ENCODE measurements at places on chromosomes 12 and 14.

DNA sequence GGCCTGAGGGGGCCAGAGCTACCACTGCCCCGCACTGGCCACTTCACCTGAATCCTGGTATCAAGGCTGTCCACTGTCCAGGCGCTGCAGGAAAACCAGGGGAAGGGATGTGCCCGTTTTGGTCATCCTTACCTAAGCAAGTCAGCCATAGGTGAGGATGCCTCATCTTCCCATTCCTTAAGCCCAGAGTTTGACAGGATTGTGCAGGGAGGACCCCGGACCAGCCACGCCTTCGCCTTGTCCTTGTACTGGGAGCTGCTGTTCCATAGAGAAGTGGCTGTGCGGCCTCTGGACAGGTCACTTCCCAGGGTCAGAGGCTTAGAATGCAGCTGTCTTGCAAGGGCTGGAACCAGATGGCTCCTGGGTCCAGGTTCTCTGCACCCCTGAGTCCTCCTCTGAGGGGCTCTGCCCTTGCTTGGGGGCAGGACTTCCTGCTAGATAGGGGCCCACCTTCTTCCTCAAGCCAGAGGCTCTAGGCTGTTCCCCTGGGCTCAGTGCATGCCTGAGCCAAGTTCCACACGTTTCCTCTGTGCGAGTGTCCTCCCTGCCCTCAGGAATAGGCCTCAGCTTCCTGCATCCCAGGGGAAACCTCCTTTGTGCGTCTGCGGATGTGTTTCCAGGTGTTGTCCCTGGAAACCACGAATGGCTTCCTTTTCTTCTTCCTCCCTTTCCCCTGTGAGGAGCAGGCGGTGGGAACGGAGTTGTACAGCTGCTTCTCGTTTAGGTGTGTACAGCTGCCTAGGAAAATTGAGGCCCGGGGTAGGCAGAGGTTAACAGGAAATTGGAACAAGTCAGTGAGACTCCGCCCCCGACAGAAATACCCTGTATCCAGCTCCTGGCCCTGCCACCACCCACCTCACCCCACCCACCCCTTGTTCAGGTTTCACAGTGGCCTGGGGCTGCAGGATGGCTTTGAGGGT, 54.3 kb upstream of the RIN3 start:
- no peak for DNase-seq

DNA sequence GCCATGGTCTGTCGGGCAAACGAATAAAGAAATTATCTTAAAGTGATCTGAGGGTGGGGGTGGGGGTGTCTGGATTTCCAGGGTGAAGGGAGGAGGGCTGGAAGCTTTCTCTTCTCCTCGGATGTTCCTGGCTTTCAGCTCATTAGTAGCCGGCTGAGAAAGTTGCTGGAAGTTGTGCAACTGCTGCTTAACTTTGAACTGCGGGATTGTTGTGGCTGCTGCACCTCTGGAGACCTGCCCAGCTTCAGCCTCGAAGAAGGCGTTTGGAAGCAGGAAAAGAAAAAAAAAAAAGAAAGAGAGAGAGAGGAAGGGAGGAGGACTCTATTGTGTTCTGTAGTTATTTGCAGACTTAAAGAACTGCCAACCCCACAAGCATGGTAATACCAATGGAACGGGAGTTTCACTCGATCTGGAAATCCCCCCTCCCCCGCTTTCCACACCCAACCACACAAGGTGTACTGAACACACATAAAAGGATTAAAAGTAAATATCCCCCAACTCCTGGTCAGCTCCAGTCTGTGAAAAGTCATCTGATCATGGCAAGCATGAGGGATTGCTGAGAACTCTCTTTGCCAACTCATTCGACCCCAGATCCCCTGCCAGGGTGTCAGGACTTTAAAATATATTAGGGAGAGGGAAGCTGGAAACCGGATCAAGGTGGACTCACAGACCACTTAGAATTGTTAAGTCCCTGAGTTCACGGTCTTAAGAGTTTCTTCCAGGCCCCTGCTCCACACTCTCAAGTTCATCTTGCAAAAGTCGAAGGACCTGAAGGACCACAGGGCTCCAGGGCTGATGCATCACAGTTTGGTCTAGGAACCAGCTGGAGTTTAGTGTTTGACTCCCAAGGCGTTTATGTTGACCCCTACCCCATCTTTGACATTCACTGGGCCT, at the start of gene RASSF9:
Gene RASSF9 (minus strand): TSS at position 213 of the 894 bp plus-strand sequence. CDS start 208 bp downstream, at position 5.
- no peak for DNase-seq

- DNase-seq = no peak
These were observed 27.7 kb upstream of the CALM1 start for GRCh38 chr14:90368946-90369721.

GRCh38 chr12:132908145-132909029, 21.0 kb upstream of the CHFR start:
- DNase-seq = peak; percentile 88

GRCh38 chr12:52895726-52896189, 9.1 kb downstream of the KRT8 start:
- no peak for DNase-seq

- DNase-seq = no peak
These were observed 1040.4 kb downstream of the FLRT2 start for GRCh38 chr14:86570371-86570770.

DNA sequence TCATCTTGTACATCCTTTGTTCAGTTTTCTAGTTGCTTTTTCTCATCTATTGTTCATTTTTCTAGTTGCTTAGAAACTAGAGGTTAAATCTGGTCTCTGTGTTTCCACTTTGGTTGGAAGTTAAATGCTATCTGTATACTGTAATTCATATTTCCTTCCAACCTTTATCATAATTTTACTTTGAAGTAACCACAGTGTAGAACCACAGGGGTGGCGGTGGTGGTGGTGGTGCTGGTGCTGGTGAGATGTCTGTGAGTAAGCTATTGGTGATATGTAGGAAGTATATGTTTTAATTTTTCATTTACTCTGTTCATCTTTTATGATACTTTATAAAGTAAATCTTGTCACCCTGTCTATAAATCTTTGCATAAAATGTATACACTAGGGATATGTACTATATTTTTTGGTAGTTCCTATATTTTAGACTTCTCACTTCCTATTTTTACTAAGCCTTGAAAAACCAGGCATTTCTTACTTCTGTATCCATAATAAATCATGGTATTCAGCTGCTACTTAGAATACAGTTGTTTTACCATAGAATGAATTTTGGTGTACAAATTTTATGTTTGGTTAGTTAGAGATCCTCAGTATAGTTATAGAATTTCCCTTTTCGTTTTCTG, 31.9 kb downstream of the CCDC91 start:
- DNase-seq = peak; percentile 36

GRCh38 chr12:10027721-10028120, 2.8 kb upstream of the CLEC9A start:
- no peak for DNase-seq

DNA sequence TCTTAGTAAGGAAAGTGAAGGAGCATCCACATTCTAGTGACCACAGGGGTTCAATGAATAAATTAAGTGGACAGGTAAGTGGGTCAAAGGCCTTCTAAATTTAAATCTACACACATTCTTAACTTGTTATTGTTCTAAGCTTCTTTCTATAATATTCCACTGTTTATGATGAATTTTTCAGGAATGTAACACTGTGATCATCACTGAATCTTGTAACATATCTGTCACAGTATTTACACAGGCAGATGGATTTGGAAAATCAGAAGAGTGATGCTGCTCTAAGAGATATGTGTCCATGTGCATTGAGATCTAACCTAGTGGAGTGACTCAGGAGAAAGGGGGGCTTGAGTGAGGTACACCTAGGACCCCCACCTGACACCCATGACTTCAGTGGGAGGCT, 115.4 kb upstream of the OVCH1 start:
- DNase-seq = no peak

GRCh38 chr12:5588591-5588990, 156.7 kb downstream of the NTF3 start:
- no peak for DNase-seq

GRCh38 chr12:32302218-32303173, 96.9 kb upstream of the FGD4 start:
- DNase-seq = no peak

DNA sequence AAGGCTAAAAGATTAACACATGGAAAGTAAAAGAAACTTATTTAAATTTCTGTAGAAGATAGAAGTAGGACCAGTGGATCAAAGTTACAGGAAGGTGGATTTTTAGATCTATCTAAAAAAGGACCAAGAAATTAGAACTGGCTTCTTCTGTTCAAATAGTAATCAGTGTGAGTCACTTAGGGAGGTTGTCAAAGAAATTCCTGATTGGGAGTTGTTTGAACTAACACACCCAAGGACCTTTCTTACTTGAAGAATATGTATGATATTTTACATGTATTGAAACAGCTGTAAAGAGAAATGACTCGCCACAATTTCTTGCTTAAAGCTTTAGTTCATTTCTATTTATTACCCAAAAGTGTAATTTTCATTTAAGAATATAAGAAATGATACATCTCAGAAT, 256.9 kb downstream of the RAD51B start:
- DNase-seq = no peak

DNA sequence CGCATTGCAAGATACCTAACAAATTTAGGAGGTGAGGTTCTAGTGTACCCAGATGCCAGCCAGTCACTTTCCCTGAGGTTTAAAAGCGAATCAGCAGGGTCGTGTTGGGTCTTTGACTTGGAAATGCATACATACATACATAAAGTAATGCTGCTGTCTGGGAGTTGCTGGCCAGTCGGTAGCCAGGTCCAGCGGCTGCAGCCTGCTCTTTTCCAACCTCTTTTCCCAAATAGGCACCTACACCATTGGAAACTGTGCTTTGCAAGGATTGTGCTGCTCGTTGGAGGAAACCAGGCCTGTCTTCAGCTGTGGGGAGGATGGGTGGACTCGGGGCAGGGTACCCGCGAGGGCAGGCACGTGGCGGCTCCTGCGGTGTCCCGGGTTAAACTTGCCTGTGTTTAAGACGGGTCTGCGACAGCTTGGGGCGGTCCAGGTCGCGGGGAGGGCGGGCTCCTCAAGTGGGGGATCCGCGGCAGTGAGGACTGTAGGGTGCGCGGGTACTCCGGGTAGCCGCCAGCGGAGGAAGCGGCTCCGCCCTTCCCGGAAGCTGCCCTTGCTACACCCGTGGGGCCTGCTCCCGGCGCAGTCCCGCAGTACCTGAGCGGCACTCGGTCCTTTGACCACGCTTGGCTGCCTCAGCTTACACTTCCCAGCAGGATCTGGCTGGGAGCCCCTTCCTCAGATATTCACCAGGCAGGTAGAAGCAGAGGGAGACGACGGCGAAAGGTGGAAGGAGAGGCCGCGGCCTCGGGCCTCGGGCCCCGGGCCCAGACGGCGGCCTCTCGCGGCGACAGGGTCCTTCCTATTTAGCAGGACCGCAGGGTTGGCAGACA, 2.7 kb downstream of the TTC6 start:
- no peak for DNase-seq

DNA sequence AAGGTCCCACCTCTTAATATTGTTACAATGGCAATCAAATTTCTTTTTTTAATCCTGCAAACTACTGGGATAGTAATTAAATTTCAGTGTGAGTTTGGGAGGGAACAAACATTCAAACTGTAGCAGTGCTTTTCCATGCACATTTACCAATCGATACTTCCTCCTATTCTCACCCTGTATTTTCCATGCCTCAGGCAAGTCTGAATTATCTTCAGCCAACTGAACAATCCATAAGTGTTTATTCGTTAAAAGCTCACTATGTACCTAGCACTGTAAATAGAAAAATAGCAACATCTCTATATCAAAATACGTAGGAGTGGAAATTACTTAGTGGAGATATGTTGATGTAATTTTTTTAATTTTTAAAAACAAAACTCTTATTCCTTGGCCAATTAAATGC, 43.5 kb downstream of the CCDC177 start:
- no peak for DNase-seq

GRCh38 chr14:82411298-82411697, 877.6 kb upstream of the SEL1L start:
- DNase-seq = no peak

GRCh38 chr12:52670961-52671360, 9.2 kb downstream of the KRT1 start:
- DNase-seq = no peak

DNA sequence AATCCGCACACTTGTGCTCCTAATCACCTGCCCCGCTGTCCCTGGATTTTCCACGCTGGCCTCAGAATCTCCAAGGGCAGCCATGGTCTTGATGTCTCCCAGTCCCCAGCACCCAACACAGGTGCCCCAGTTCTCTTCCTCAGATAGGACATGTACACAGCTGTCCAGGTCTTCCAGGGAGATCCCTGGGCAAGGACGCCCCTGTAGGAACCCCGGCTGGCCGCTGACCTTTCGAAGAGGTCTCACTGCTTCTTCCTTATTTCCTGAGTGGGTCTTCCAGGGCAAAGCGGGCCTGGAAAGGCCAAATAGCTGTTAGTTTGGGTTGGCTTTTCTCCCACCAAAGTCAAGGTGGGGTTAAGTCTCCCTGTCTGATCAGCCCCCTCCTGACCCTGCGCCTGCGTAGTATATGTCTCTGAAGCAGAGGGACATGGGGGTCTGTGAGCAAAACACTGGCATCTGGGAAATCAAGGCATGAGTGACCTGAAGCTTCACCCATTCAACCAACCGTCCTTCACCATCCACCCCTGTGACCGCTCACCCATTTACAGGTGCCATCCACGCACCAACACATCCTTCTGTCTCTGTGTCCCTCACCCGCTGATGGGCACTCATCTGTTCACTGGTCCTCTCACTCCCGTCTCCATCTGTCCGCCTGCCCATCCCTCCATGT, 4.6 kb downstream of the BEGAIN start:
- DNase-seq = no peak

GRCh38 chr12:6163416-6164060, 36.7 kb upstream of the CD9 start:
- no peak for DNase-seq

GRCh38 chr12:509500-509899, 49.8 kb downstream of the B4GALNT3 start:
- DNase-seq = no peak

DNA sequence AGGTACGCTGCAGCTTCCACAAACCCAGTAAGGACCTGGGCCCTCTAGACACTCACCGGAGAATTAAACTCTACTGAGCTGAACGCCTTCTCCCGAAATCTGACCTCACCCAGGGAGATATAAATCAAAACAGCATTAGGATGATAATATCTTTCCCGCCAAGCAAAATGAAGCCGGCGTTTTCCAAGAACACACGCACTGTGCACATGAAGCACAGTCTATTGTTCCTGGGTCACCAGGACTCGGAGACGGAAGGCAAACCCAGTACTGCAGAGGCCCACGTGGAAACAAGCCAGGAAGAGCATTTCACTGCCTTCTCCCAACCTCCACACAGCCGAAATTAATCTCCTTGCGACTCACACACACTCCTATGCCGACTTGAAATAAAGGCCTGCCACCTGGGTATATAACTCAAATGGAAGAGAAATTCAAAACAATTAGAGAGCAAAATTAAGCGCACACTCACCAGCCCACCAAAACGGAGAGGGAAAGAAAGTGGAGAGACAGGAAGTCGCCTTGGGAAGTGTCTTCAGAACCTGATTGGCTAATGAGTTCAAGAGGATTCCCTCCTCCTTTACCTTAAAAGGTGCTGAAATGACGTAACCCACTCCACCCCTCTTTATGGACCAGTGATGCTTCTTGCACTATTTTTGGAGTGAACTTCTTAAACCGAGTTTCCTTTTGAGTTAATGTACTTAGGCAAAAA, at the start of gene CCNB1IP1:
Gene CCNB1IP1 (minus strand): TSS at position 492 of the 706 bp plus-strand sequence. CDS start 16,756 bp downstream, outside the sequence.
- DNase-seq = no peak

GRCh38 chr14:73166399-73166798, 30.1 kb downstream of the PSEN1 start:
- no peak for DNase-seq

All from stimulated activated CD4-positive, alpha-beta T cell treated with anti-CD3 and anti-CD28 coated beads, Interleukin-15, amount 100 ng/mL, for 1 hour (primary cell).